ENCODE measurements at places on chromosomes 4 and X.

DNA sequence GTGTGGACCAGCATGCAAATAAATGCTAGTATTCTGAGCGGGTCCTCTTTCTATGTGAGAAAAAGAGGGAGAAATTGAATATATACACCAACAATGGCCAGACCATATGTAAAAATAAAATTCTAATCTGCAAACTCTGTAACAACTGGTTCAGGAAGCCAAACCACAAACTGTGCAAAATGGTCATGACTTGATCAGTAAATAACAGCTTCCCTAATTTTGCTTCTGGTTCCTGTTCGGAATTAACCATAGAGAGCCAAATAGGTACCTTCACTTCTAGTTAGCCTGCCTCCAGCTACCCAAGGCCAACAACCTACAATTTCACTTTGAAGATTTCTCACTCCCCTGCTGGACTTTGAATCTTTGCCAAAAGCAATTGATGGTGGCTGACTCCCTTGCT lies 1313.2 kb downstream of the ADGRL3 start:
- DNase-seq, result no peak

GRCh38 chrX:47311932-47312774 lies 58.2 kb upstream of the ZNF157 start:
- DNase-seq, result peak; percentile 82

- DNase-seq, result peak; percentile 26
Observed at GRCh38 chr4:48409203-48409602, 67.9 kb downstream of the SLAIN2 start.

- peak; percentile 52 for DNase-seq
Observed at GRCh38 chr4:41541687-41542094, 3.7 kb downstream of the LIMCH1 start.

DNA sequence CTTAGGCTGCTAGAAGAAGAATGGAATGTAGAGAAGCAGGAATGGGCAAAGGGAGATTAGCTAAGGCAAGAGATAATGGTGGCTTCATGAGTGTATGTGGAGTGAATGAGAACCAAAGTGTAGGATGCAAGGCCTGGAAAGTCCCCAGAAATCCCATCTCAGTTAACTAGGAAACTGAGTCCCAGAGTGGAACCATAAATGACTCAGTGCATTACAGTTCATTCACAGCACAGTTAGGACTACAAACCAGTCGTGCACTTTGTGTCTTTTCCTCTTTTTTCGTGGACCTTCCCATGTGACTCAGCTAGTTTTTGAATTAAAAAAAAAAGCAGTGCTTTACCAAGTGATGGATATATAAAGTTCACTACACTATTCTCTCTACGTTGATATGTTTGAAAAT lies 27.7 kb upstream of the REST start:
- no peak for DNase-seq

DNA sequence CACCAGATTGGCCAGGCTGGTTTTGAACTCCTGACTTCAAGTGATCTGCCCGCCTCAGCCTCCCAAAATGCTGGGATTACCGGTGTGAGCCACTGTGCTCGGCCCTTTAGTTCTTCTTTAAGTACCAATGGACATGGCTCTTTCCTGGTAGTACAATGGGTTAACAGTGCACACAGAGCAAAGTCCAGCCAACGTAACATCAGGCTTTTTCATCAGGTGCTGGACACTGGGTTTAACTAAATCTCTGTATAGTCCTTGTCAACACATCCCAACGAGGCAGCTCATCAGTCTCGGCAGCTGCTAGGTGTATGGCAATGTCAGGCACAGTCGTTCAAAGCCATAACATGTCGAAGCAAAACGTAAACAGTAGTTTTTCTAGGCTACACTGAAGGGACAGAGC lies 93.8 kb downstream of the HDAC8 start:
- DNase-seq, result no peak

- peak; percentile 67 for DNase-seq
Observed at GRCh38 chrX:97389761-97390192, 506.1 kb downstream of the RPA4 start.

DNA sequence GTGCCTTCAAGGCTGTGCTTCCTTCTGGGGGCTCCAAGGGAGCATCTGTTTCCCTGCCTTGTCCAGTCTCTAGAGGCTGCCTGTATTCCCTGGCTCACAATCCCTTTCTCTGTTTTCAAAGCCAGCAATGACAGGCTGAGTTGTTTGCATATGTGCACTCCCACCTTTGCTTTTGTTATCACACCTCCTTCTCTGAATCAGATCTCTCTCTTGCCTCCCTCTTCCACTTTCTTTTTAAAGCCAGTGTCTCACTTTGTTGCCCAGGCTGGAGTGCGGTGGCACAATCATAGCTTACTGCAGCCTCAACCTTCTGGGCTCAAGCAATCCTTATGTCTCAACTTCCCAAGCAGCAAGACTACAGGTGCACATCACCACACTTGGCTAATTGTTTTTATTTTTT lies 37.1 kb upstream of the LEF1 start:
- no peak for DNase-seq

DNA sequence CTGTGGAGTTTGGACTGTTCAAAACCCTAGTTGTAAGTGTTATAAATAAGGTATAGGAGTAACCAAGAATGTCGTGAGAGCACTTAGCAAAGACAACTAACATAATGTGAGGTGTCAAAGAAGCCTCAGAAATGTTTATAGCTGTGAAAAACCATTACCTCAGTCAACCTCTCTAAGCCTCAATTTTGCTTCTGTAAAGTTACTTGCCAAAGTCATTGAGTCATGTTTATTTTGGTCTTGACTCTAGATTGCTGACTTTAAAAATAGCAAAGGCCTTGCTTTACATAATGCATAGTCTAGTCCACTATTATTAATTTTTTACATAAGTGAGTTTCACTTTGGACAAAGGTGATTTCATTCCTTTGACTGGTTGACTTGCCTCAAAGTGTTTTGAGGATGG lies 257.6 kb upstream of the CXXC4 start:
- DNase-seq, result peak; percentile 2

DNA sequence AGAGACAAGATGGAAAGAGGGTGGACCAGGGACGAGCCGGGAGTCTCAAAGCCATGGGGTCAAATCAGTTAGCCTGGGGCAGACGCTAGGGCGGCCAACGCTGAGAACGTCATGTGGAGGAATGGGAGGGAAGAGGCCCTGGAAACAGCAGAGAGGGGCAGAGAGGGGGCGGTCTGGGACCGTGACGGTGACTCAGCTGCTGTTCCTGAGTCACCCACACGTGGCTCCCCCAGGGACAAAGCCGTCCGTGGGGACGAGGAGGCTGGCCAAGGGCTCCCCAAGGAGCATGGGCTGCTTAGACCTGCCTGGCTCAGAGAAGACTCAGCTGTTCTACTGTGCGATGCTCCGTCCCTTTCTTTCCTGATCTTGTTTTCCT lies 108.4 kb upstream of the LRPAP1 start:
- no peak for DNase-seq

GRCh38 chrX:17679261-17679660 lies 58.0 kb upstream of the SCML1 start:
- no peak for DNase-seq

GRCh38 chrX:7264399-7264798 lies 116.4 kb upstream of the PUDP start:
- DNase-seq, result no peak

GRCh38 chr4:21695141-21695540 lies 253.4 kb downstream of the KCNIP4 start:
- DNase-seq, result no peak

GRCh38 chrX:12894074-12895030 lies 12.1 kb upstream of the TLR8 start:
- peak; percentile 34 for DNase-seq

DNA sequence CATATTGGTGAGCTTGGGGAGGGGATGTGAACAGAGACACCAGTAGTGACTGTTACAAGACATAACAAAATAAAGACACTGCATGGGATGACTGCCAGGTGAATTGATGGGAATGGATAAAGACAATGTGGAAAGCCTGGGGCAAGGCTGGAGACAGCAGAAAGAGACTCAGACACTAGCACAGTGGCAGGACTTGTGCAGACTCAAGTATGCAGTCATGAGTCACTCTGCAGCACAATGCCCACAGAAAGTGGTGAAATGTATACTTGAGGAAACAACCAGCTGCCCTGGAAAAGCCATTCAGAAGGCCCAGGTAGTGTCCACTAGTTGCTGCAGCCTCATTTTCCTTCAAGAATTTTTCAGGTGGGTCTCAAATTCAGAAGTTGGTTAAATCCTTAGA lies 452.3 kb downstream of the MID1IP1 start:
- no peak for DNase-seq

- no peak for DNase-seq
Observed at GRCh38 chr4:24650849-24651640, 66.7 kb upstream of the DHX15 start.

GRCh38 chrX:20382518-20383297 lies 116.0 kb upstream of the RPS6KA3 start:
- DNase-seq, result no peak

DNA sequence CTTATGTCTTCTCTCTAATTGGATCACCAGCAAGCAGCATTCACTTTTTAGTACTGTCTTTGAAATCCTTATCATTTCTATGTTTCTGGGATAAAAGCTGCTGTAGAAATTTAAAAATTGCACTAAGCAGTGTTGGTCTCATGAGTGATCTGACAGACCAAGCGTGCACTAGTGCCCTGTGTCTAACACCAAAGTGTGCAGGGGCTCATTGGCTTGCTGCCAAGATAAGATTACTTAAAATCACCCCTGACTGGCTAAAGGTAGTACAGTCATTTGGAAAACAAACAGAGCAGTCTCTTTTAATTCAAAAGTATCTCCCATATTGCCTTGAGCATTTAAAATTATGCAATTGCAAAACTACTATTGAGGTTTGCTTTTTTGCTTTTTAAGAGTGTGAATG lies 304.6 kb downstream of the ARAP2 start:
- no peak for DNase-seq

DNA sequence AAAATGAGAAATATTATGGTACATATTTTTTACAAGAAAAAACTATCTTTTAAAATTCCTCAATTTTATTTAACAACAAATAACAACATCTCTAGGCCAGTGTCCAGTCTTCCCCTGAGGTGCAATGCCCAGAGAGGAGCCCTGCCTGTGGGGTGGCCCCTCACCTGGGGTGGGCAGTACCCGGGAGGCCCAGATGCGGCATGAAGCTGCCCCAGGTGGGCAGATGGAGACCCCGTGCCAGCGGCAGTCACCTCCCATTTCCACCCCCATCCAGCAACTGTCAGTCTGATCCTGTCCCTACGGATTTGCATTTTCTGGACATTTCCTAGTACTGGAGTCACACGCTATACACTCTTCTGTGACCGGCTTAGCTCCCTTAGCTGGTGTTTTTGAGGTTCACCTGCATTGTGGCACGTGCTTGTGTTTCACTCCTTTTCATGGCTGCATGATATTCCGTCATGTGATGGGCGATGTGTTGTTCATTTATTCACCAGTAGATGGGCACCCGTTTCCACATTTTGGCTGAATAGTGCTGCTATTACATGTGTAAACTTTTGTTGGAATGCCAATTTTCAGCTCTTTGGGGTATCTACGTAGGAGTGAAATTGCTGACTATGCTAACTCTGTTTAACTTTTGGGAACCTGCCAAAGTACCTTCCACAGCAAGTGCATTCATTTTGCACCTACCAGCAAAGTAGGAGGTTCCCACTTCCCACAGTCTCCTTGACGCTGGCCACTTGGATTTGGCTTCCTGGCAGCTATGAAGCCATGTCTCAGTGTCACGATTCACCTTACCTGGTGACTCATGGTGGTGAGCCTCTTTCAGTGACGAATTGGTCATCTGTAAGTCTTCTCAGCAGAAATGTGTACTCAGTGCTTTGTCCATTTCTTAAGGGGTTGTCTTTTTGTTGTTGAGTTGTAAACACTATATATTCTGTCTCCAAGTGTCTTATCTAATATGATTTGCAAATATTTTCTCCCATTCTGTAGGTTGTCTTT lies 11.7 kb upstream of the MAEA start:
- DNase-seq, result peak; percentile 33

DNA sequence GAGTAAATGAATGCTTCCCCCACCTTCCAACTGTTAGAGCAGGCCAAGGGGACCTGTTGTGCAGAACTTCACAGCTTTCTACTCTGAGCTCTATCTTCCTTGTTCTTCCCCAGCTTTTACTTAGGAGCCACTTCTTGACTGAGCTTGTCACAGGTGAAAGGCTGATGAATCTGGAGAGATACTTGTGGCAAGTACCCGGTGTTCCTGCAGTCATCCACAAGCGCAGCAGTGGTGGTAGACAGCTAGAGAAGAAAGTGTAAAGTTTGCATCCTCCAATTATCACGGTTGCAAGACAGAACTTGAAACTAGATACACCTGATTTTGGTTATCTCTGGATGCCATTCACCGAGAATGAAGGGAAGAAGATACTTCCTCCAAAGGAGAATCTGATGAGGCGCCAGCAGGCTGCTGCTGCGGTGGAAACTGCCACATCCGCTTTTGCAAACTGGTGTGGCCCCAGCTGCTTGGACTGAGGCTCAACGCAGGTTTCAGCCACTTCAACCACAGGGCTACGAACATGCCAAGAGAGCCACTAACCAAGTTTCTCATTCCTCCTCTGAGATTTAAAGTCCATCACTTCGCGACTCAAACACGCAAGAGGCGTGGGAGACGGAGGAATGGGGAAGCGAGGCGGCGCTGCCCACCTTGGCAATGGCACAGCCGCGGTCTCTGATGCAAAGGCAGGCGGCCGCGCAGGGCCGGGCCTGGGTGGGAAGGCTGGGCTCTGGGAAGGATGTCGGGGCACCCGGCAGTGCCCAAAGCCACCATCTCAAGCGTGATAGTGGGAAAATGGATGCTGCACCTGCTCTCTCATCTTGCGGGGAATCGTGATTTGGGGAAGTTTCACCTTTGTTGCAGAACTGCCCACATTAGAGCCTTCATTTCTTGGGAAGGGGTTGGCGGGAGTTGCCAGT lies 1.3 kb upstream of the FHIP1A start:
- DNase-seq, result no peak

DNA sequence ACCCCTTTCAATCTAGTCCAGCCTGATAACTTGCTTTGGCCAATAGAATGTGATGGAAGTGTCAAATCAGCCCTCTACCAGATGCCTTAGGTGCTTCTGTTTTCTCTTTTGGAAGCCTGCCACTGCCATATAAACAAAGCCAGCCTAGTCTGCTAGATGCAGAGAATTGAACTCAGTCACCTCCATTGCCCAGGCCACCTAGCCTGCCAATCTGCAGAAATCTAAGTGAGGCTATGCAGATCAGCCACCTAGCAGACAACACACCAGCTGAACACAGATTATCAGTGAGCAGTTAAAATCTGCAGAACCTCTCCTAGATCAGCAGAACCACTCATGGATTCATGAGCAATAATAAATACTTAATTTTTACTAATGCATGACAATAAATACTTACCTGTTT lies 1108.2 kb downstream of the PCDH18 start:
- no peak for DNase-seq

GRCh38 chrX:102934624-102935023 lies 2.4 kb upstream of the RAB40AL start:
- DNase-seq, result peak; percentile 51

DNA sequence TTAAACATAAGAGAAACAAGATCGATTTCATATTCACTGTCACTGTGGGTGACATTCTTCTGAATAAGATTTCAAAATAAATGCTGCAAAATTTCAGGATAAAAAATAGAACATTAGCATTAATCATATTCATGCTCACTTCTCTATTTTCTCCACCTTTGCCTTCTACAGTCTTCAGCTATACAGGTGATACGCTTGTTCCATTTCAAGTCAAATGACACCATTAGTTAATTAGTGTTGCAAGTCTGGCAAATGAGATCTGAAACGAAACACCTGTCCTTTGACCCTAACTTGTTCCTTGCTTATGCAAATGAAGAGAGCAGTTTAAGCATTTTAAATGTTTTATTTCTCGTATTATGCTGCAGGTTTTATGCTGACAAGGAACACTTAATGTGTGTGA lies 667.5 kb upstream of the MAGEB2 start:
- no peak for DNase-seq

All from cardiac fibroblast (primary cell).